Fibroblast of lung (primary cell): ENCODE measurements at places on chromosomes 6 and 20. TPM values are rescaled to one million over a fixed set of nuclear protein-coding genes. Genes with fewer than 3 reads are reported as not detected.

SLC17A4 gene
- not detected in 2 replicates for total RNA-seq

PLCB1 gene
- total RNA-seq, result 9.0 and 13.4 TPM in 2 replicates

HSPA12B gene
- total RNA-seq, result 0.17 and 0.77 TPM in 2 replicates

CDH26 gene
- 0.26 and 0.50 TPM in 2 replicates for total RNA-seq

BPIFB2 gene
- not detected in 2 replicates for total RNA-seq

PRDM13 gene
- total RNA-seq, result not detected in 2 replicates

MAPK13 gene
- total RNA-seq, result 5.4 and 7.6 TPM in 2 replicates

DEFB114 gene
- not detected in 2 replicates for total RNA-seq

SAPCD1 gene
- 0.26 and 0.50 TPM in 2 replicates for total RNA-seq

NOX3 gene
- total RNA-seq, result not detected in 2 replicates

C6orf118 gene
- not detected in 2 replicates for total RNA-seq

LY6G6C gene
- not detected in 2 replicates for total RNA-seq

DNA sequence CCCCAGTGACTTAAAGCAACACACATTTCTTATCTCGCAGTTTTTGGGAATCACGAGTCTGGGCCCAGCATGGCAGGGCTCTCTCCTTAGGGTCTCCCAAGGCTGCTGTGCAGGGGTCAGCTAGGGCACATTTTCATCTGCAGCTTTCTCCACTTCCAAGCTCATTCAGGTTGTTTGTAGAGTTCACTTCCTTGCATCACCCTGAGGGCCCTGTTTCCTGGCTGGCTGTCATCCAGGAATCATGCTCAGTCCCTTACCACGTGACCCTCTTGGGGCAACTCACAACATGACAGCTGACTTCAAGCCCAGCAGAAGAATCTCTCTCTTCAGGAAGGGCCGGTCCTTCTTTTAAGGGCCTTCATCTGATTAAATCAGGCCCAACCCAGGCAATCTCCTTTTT is 21.3 kb downstream of the SNAP25 start:
- H3K27me3 ChIP-seq, result no peaks in the 10 kb centered on the region
- no peak overlapping the region for H3K4me3 ChIP-seq
- H3K36me3 ChIP-seq, result no peaks in the 10 kb centered on the region
- H3K4me1 ChIP-seq, result no peaks in the 10 kb centered on the region
- H3K27ac ChIP-seq, result no peak overlapping the region
- peak; percentile 58 for DNase-seq

DNA sequence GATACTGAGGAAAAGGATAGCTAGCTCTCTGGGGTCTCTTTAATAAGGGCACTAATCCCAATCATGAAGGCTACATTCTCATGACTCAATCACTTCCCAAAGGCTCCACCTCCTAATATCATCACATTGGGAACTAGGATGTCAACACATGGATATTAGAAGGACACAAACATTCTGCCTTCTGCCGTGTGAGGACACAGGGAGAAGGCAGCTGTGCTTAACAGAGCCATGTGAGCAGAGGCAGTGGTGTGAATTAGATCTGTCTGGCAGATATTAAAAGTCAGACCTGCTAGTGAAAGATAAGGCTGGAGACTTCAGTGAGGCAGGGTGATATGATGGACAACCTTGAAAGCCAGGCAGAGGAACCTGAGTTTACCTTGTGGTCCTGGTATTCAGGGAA is 341.9 kb downstream of the ARHGAP18 start:
- H3K4me1 ChIP-seq, result no peaks in the 10 kb centered on the region
- H3K4me3 ChIP-seq, result no peak overlapping the region
- no peak overlapping the region for H3K27ac ChIP-seq

DNA sequence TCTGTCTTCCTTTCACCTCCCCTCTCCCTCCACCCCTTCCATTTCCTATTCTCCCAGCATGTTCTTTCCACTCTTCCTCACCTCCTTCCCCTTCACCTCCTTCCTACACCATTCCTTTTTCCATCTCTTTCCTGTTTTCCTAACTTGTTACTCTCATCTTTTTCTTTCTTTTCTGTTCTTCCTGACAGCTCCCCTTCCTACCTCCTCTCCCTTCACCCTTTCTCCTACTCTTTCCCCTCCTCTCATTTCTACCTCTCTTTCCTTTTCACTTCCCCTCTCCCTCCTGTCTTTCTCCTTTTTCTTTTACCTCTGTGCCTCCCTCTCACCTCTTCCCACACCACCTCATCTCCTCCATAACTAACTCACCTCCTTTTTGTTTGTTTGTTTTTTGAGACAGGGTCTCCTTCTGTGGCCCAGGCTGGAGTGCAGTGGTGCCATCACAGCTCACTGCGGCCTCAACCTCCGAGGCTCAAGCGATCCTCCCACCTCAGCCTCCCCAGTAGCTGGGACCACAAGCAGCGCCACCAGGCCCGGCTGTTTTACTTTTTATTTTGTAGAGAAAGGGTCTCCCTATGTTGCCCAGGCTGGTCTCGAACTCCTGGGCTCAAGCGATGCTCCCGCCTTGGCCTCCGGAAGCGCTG is 864 bp upstream of the ARFGEF2 start:
- no peaks in the 10 kb centered on the region for H3K36me3 ChIP-seq
- peak overlapping the region; percentile 97 for H3K4me3 ChIP-seq
- H3K4me1 ChIP-seq, result no peaks in the 10 kb centered on the region
- no peak for DNase-seq

DNA sequence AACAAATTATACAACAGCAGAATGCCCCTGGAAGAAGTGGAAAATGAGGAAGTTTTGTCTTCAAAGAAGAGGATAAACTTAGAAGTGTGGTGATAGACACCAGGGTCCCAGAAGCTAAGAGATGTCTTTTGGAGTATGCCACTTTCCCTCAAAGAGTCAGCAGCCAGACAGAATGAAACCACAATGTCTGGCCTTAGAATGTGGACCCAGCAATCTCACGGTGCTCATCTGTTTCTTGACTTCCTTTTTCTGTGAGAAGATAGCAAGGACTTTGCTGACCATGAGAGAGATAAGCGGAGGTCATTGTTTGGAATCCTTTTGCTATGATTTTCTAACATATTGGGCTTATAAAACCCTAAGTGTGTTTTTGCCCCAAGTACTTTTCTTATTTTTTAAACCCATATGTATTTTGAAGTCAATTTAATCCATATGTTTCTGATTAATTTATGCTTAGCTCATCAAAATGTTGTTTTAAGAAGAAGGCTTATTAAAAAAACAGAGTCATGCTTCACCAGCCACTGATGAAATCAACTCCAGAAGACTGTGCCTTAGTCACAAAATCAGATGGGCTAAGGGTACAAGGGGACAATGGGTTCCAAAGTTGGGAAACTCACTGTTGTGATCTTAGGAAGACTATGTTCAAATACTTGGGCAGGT is 451.2 kb upstream of the JAG1 start:
- H3K4me1 ChIP-seq, result peaks cover 4% of the 10 kb centered on the region
- H3K27me3 ChIP-seq, result no peaks in the 10 kb centered on the region
- no peak overlapping the region for H3K27ac ChIP-seq

DNA sequence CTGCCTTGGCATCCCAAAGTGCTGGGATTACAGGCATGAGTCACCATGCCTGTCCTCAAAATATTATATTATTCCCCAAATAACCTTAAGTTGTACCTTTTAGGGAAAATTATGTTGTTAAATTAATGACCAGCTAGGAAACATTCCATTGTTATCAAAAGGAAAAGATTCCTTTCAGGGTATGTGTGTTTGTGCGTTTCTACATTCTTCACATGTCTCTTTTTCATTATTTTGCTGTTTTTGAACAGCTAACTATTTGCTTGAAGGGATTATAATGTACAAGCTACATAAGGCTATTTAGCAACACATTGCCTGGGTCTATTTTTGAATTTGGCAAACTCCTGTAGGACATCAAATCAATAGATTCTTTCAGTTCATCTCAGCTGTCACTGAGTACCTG is 57.1 kb downstream of the GJA1 start:
- no peaks in the 10 kb centered on the region for H3K36me3 ChIP-seq
- no peaks in the 10 kb centered on the region for H3K4me1 ChIP-seq

DNA sequence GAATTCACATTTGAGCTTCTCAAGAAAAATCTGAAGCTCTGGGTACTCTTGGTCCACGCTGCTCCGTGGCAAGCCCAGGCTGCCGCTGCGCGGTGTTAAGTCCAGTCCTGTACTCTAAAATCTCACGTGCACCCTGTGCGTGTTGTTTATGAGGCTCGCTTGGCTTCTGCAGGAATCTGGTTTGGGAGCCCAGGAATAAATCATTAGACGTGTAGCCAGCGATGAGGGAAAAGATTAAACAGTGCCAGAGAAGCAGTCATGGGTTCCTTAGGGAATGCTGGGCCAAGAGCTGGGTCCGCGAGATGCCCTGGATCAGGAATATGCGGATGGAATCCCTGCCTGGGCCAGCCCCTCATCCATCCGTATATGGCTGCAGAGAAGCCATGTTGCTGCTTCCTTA is 87.3 kb downstream of the KCNB1 start:
- peaks cover 18% of the 10 kb centered on the region for H3K27me3 ChIP-seq
- no peak overlapping the region for H3K27ac ChIP-seq
- H3K36me3 ChIP-seq, result no peaks in the 10 kb centered on the region
- no peak for DNase-seq
- H3K4me3 ChIP-seq, result no peak overlapping the region

- peaks cover 3% of the 10 kb centered on the region for H3K4me1 ChIP-seq
- no peak for DNase-seq
- no peaks in the 10 kb centered on the region for H3K36me3 ChIP-seq
- H3K4me3 ChIP-seq, result no peak overlapping the region
- H3K27ac ChIP-seq, result no peak overlapping the region
- H3K27me3 ChIP-seq, result no peaks in the 10 kb centered on the region
Observed at GRCh38 chr6:135869857-135870256, 18.4 kb downstream of the PDE7B start.

DNA sequence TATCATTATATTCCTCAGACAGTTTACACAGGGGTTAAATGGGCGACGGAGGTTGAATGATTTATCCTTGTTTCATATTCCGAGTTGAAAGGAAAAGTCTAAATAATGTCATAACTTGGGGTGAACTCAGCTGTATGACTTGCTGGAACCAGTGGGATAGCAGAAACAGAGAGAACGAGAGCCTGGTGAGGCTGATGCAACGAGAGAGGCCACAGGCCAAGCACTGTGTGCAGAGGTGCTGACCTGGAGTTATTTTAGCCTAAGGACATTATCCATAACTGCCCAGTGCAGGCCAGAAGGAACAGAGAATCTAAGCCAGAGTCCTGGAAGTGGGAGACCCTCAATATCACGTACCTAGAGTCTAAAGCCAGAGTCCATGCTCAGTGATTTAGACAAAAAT is 394.9 kb downstream of the MAFB start:
- no peaks in the 10 kb centered on the region for H3K27me3 ChIP-seq
- no peak overlapping the region for H3K27ac ChIP-seq
- no peak for DNase-seq
- H3K36me3 ChIP-seq, result no peaks in the 10 kb centered on the region
- H3K4me1 ChIP-seq, result no peaks in the 10 kb centered on the region
- H3K4me3 ChIP-seq, result no peak overlapping the region

- peaks cover 15% of the 10 kb centered on the region for H3K4me1 ChIP-seq
- peaks cover 18% of the 10 kb centered on the region for H3K36me3 ChIP-seq
- H3K27ac ChIP-seq, result peak overlapping the region; percentile 93
- no peaks in the 10 kb centered on the region for H3K27me3 ChIP-seq
- peak overlapping the region; percentile 97 for H3K4me3 ChIP-seq
Observed at GRCh38 chr6:31836474-31837368, 9.2 kb downstream of the HSPA1B start.

DNA sequence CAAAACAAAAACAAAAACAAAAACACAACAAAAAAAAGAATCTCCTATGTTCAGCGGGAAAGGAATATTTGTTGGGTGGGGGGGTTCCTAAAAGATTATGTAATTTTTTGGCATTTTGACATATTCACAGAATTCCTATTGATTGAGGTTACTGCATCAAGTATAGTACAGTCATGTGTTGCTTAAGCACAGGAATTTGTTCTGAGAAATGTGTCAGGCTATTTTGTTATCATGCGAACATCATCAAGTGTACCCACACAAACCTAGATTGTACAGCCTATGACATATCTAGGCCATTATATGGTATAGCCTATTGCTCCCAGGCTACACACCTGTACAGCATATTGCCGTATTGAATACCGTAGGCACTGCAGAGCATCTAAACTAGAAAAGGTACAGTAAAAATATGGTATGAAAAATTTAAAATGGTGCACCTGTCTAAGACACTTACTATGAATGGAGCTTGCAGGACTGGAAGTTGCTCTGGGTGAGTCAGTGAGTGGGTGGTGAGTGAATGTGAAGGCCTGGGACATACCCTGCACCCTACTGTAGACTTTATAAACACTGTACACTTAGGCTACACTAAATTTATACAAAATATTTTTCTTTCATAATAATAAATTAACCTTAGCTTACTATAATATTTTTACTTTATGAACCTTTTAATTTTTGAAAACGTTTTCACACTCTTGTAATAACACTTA is 110.6 kb downstream of the CDKAL1 start:
- H3K27ac ChIP-seq, result no peak overlapping the region
- DNase-seq, result no peak
- no peaks in the 10 kb centered on the region for H3K36me3 ChIP-seq
- no peaks in the 10 kb centered on the region for H3K4me1 ChIP-seq

DNA sequence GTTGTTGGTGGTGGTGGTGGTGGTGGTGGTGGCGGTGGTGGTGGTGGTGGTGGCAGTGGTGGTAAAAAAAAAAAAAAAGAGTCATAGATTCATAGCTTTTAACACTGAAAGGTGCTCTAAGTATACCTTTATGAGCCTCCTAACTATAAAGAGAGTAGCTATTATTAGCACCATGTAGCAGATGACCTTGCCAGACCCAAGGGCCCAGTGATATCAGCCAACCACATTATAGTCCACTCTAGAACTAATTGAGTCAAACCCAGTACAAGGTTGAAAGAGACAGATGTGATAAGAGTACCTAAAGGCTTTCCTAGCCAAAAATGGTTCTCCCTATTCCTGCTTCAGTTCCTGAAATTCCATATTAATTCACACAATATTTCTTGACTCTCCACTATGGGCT is 245.3 kb downstream of the HACE1 start:
- no peaks in the 10 kb centered on the region for H3K27me3 ChIP-seq
- no peak for DNase-seq
- no peaks in the 10 kb centered on the region for H3K4me1 ChIP-seq
- H3K4me3 ChIP-seq, result no peak overlapping the region
- no peak overlapping the region for H3K27ac ChIP-seq

- no peaks in the 10 kb centered on the region for H3K27me3 ChIP-seq
- no peaks in the 10 kb centered on the region for H3K4me1 ChIP-seq
- H3K4me3 ChIP-seq, result no peak overlapping the region
- H3K36me3 ChIP-seq, result peaks cover 2% of the 10 kb centered on the region
Observed at GRCh38 chr6:151425561-151425960, 26.4 kb downstream of the RMND1 start.
